GM23248 (cell line): ENCODE measurements at places on chromosomes 1 and 21.
A peak's percentile ranks its signal among the peaks of the same experiment; 100 is the strongest.

GRCh38 chr1:157455318-157455717 lies 97.0 kb downstream of the FCRL5 start:
- H3K36me3 ChIP-seq = no peaks in the 10 kb centered on the region
- no peak overlapping the region for H3K4me3 ChIP-seq
- no peak for DNase-seq
- H3K27me3 ChIP-seq = no peaks in the 10 kb centered on the region; the same call in 1 of the 2 replicates
- no peak overlapping the region for H3K27ac ChIP-seq

GRCh38 chr1:98055457-98055856 lies 134.6 kb upstream of the DPYD start:
- H3K4me1 ChIP-seq = peaks cover 23% of the 10 kb centered on the region
- no peak overlapping the region for H3K4me3 ChIP-seq
- H3K36me3 ChIP-seq = no peaks in the 10 kb centered on the region
- H3K27me3 ChIP-seq = no peaks in the 10 kb centered on the region
- DNase-seq = no peak
- H3K27ac ChIP-seq = no peak overlapping the region

DNA sequence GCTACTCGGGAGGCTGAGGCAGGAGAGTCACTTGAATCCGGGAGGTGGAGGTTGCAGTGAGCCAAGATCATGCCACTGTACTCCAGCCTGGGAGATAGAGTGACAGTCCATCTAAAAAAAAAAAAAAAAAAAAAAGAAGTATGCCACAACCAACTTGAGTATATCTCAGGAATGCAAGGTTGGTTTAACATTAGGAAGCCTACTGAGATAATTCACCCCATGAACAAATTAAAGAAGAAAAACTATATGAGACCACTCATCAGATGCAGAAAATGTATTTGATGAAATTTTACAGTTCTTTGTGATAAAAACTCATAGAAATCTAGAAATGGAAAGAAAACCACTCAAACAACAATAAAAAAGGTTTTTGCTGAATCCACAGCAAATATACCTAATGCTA lies 373.8 kb downstream of the LMO4 start:
- peak; percentile 39 for DNase-seq
- H3K4me3 ChIP-seq = no peak overlapping the region
- peaks cover 17% of the 10 kb centered on the region for H3K4me1 ChIP-seq

- no peaks in the 10 kb centered on the region for H3K27me3 ChIP-seq
- peaks cover 22% of the 10 kb centered on the region for H3K4me1 ChIP-seq
- no peak overlapping the region for H3K27ac ChIP-seq
- H3K36me3 ChIP-seq = no peaks in the 10 kb centered on the region
- no peak overlapping the region for H3K4me3 ChIP-seq
- DNase-seq = no peak
These were observed 279.5 kb downstream of the DUSP10 start for GRCh38 chr1:221462345-221462744.

DNA sequence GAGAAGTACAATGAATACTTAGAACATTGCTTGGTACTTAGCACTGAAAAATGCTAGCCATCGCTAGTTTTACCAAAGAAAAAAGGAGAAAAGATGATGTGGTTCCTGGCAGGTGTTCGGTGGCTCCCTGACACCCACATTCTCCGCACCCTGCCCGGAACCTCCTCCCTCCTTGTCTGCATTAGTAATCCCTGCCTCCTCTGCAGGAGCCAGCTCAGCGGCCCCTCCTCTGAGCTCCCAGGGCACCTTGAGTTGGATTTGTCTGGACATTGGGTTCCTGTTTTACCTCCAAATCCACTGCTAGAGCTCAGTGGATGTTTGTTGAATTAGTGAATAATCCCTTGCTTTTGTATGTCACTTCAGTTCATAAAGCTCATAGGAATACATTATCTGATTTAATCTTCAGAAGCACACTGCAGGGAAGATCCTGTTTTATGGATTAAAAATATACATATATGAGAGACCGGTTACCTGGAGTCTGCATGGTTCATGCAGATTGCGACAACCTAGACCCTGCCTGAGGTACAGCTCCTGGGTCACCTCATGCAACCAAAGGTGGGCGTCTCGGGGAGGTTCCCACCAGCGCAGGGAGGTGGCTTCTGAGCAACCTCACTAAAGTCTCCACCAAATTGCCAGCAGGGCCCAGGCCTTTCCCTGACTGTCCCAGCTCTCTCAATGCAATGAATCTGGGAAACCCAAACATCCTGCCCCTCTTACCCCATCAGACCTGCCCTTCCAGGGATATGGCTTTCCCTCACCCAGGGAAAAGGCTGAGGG lies 24.2 kb downstream of the PCAT6 start:
- no peak overlapping the region for H3K4me3 ChIP-seq
- H3K27ac ChIP-seq = no peak overlapping the region
- DNase-seq = no peak
- H3K27me3 ChIP-seq = peaks cover 7% of the 10 kb centered on the region; the same call in 1 of the 2 replicates
- H3K36me3 ChIP-seq = no peaks in the 10 kb centered on the region

DNA sequence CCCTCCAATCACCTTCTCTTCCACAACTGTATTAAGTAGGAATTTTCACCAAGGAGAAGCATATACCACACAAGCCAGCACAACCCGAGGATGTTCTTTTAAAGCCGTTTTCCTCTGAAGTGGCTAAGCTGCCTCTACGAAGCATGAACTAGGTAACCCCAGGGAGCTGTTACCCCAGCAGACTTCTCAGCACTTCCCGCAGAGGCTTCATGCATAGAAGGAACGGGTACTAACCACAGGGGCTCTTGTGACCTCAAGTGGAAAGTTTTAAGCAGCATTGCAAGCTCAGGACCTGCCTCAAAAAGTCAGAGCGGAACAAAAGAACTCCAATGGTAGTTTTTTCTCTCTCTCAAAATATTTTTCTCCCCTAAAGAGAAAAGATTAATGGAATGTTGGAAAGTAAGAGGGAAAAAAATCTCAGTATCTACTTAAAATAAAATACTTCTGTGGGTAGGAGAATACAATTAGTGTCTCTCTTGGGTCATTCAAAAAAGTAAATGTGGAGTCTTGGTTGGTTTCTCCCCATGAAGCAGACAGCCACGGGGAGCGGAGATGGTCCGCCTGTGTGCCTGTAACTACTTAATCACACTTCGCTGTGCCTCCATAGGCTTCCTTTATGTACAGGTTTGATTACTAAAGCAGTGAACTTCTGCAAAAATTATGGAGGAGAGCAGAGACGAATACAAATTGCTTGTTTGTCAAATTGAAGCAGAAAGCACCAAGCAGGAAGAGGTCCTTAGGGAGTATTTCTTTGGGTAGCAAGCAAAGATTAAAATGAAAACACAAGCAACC lies 40.9 kb downstream of the STX6 start:
- no peak for DNase-seq
- no peak overlapping the region for H3K27ac ChIP-seq
- peaks cover 49% of the 10 kb centered on the region for H3K36me3 ChIP-seq
- no peaks in the 10 kb centered on the region for H3K4me1 ChIP-seq
- H3K4me3 ChIP-seq = no peak overlapping the region

GRCh38 chr1:36497207-36497606 lies 14.5 kb upstream of the CSF3R start:
- 0 out of 2 replicates have a peak, but pooled peaks cover 3% of the 10 kb centered on the region for H3K27me3 ChIP-seq
- no peak for DNase-seq
- no peaks in the 10 kb centered on the region for H3K36me3 ChIP-seq
- H3K4me3 ChIP-seq = no peak overlapping the region
- H3K27ac ChIP-seq = no peak overlapping the region
- peaks cover 4% of the 10 kb centered on the region; the same call in 1 of the 2 replicates for H3K4me1 ChIP-seq

- no peak overlapping the region for H3K27ac ChIP-seq
- no peak overlapping the region for H3K4me3 ChIP-seq
- no peak for DNase-seq
These were observed 37.8 kb downstream of the MIS18A start for GRCh38 chr21:32240851-32241687.

GRCh38 chr1:150008699-150009098 lies 1.8 kb downstream of the OTUD7B start:
- H3K27ac ChIP-seq = peak overlapping the region; percentile 100
- H3K36me3 ChIP-seq = 0 out of 2 replicates have a peak, but pooled peaks cover 5% of the 10 kb centered on the region
- no peaks in the 10 kb centered on the region for H3K27me3 ChIP-seq

DNA sequence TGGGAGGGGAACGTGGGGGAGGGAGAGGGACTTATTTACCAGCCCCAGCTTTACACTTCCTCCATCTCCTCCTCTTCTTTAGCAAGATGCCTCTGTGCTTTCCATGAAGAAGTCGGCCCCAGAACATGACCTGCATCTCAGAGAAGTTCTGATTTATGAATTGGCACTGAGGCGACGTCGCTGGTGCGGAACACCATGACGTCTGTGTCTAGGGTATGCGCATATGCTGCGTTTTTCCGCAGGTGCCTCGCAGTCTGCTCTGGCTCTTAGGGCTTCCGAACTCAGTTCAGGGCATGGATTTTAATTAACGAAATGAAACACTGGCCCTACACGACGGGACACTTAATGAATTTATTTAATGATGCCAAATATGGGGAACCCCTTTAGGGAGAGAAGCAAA lies 510.3 kb downstream of the SMYD3 start:
- H3K27me3 ChIP-seq = no peaks in the 10 kb centered on the region
- H3K36me3 ChIP-seq = no peaks in the 10 kb centered on the region

DNA sequence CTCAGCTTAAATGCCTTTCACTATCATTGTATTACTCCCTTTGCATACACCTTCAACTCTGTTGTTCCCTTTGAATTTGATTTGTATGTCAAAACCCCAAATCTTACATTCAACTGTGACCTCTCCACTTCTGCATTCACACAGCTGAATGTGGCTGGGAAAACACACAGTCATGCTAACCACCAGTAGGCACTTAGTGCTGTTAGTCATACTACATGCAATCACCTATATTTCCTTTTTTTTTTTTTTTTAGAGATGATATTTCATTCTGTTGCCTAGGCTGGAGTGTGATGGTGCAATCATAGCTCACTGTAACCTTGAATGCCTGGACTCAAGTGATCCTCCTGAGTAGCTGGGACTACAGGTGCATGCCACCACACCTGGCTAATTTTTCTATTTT lies 16.2 kb downstream of the BTBD8 start:
- H3K4me3 ChIP-seq = no peak overlapping the region
- H3K4me1 ChIP-seq = no peaks in the 10 kb centered on the region
- DNase-seq = peak; percentile 39
- no peaks in the 10 kb centered on the region for H3K27me3 ChIP-seq
- no peak overlapping the region for H3K27ac ChIP-seq

DNA sequence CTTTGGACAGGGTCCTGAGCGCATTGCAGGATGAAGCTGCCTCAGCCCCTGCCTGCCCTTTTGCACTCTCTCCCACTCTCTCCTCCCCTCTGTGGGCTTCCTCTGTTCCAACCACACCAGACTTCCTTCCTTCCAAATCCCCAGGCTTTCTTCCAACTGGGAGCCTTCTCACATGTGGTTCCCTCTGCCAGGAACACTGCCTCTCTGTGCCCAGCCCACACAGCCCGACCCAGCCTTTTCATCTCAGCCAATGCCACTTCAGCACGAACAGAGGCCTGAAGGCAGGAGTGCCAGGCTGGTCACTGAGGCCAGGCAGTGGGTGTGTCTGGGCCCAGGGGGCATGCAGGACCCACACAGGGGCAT lies 5.9 kb downstream of the SELENON start:
- H3K36me3 ChIP-seq = no peaks in the 10 kb centered on the region; the same call in 1 of the 2 replicates
- H3K27ac ChIP-seq = peak overlapping the region; percentile 56
- DNase-seq = peak; percentile 82
- peaks cover 27% of the 10 kb centered on the region for H3K4me1 ChIP-seq

DNA sequence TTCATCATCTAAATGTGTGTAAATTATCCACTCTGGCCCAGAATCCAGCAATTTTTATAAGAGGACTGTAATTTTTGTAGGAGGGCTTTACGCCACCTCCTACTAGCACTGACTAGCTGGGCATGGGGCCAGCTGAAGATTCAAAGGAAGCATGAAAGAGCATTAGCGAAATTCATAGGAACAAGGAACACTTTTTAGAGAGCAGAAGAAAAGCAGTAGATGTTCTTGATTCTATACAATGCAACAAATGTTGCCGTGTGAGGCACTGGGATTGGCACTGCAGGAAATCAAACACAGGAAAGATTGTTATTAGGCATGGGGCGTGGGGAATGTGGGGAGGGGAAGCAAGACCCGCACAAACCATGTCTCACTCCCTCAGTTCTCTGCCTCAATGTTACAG lies 58.4 kb upstream of the PARP1 start:
- no peaks in the 10 kb centered on the region for H3K36me3 ChIP-seq
- H3K4me1 ChIP-seq = no peaks in the 10 kb centered on the region
- H3K27ac ChIP-seq = no peak overlapping the region
- no peaks in the 10 kb centered on the region; the same call in 1 of the 2 replicates for H3K27me3 ChIP-seq
- DNase-seq = no peak

GRCh38 chr1:218339267-218339831 lies 5.8 kb upstream of the TGFB2 start:
- no peak overlapping the region for H3K27ac ChIP-seq
- no peaks in the 10 kb centered on the region for H3K27me3 ChIP-seq
- H3K4me1 ChIP-seq = peaks cover 6% of the 10 kb centered on the region; the same call in 1 of the 2 replicates
- H3K36me3 ChIP-seq = no peaks in the 10 kb centered on the region
- H3K4me3 ChIP-seq = no peak overlapping the region
- peak; percentile 64 for DNase-seq

- peaks cover 39% of the 10 kb centered on the region for H3K4me1 ChIP-seq
- H3K4me3 ChIP-seq = no peak overlapping the region
- H3K27me3 ChIP-seq = no peaks in the 10 kb centered on the region
- H3K27ac ChIP-seq = peak overlapping the region; percentile 37
- no peaks in the 10 kb centered on the region for H3K36me3 ChIP-seq
- DNase-seq = peak; percentile 95
These were observed 2.3 kb downstream of the SLC2A5 start for GRCh38 chr1:9066945-9067807.

DNA sequence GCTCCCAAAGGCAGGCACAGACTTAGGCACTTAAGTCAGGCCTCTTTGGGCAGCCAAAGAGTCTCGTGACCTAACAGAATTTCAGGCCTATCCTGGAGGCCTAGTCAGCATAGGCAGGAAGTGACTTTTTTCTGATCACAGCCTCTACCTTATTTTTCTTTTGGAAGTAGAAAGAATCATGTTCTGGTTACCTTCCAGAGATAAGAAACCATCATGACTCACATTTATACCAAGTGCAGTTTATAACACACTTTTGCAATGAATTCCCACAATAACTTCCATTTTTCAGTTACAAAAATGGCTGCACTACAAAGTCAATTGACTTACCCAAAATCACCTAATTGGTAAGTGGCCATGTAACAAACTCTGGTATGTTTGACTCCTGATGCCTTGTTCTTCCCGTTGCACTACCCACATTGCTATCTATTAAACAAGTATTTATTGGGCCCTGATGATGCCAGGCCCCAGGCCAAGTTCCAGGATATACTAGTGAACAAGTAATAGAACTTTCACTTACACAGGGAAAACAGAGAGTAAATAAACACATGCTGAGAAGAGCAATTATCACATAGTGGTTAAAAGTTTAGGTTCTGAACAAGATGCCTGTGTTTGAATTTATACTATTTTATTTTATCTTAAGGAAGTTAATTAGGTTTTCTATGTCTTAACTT lies 74.3 kb downstream of the SH3GLB1 start:
- H3K4me3 ChIP-seq = no peak overlapping the region
- H3K27ac ChIP-seq = no peak overlapping the region
- H3K4me1 ChIP-seq = peaks cover 25% of the 10 kb centered on the region

GRCh38 chr1:86064899-86065298 lies 91.7 kb downstream of the COL24A1 start:
- H3K36me3 ChIP-seq = no peaks in the 10 kb centered on the region
- H3K4me3 ChIP-seq = no peak overlapping the region
- no peaks in the 10 kb centered on the region for H3K4me1 ChIP-seq
- no peaks in the 10 kb centered on the region for H3K27me3 ChIP-seq
- DNase-seq = no peak
- H3K27ac ChIP-seq = no peak overlapping the region
